NCI-H446 (cell line): ENCODE measurements at places on chromosomes 7 and 10.

DNA sequence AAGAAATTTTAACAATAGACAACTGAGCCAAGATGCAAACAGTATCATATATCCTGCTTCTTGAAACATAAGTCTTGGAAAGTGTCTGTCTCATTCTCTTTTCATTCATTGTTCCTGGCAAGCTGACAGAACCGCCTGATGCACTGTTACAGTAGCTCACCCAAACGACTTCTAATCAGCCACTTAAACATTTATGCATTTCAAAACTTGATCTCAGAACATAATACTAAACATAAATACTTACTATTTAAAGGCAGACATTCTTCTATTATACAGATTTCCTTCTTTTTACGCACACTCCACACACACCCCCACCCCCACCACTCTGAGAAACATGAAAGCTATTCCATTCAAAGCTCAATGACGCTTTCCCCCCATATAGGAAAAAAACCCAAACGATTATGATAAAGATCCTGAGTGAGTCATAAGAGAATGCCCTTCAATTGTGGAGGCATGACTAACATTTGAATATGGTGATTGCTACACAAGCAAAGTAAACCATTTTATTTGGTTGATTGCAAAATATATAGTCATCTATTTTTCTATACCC lies 30.5 kb downstream of the SHTN1 start:
- DNase-seq = peak; percentile 7

DNA sequence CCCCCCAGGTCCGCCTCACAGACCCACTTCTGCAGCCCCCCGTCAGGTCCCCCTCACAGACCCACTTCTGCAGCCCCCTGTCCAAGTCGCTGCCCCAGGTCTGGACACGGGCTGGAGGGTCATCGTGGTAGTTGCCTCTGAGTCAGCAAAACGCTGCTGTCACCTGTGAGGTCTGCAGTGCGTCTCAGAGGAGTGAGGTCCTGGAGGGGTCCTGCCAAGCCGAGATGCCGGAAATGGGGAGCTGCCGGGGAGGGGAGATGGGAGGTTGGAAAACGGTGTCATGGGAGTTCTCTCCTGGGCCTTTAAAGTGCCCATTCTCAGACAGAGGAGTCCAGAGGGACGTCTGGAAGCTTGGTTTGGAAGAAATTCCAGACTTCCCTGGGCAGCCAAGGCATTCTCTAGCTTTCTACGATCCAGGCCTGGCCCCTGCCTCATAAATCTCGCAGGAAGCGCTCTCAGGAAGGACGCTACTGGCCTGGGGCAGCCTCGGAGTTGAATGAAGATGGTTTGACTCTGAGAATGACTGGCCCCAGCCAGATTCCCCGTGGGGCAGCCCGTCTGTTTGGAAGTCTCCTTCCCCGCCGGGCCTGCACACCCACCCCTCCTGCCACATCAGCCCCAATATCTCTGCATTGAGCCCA lies 38.7 kb downstream of the CALML3 start:
- no peak for DNase-seq

DNA sequence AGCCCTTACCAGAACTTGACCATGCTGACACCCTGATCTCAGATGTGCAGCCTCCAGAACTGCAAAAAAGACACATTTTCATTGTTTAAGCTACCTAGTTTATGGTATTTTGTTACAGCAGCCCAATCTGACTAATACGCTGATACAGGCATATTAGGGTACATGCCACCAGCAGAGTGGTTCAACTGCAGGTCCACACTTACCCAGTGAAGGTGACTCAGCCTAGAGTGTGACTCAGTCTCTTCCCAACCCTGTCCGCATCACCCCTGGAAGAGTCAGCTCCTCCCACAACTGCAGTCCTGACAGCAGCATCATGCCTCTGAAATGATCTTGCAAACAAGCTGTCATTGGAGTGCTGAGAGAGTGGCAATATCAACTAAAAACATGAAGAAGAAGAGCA lies 30.8 kb upstream of the GOT1 start:
- DNase-seq = no peak

GRCh38 chr7:132377015-132377414 lies 199.3 kb downstream of the PLXNA4 start:
- no peak for DNase-seq

DNA sequence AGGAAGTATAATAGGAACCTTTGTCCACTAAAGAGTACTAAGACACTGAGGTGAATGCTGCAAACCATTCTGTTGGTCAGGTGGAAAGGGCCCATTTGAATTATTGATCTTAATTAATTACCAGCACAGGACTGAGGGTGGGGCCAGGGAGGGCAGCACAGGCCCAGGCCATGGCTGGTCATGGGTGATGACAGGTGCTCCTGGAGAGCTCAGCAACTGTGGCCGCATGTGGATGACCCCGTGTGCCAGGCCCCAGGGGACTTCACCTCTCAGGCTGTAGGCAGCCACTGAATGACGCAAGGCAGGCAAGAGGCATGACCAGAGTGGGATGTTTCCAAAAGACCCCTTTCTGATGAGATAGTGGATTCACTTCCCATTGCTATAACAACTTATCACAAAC lies 54.2 kb downstream of the HECW1 start:
- DNase-seq = no peak

DNA sequence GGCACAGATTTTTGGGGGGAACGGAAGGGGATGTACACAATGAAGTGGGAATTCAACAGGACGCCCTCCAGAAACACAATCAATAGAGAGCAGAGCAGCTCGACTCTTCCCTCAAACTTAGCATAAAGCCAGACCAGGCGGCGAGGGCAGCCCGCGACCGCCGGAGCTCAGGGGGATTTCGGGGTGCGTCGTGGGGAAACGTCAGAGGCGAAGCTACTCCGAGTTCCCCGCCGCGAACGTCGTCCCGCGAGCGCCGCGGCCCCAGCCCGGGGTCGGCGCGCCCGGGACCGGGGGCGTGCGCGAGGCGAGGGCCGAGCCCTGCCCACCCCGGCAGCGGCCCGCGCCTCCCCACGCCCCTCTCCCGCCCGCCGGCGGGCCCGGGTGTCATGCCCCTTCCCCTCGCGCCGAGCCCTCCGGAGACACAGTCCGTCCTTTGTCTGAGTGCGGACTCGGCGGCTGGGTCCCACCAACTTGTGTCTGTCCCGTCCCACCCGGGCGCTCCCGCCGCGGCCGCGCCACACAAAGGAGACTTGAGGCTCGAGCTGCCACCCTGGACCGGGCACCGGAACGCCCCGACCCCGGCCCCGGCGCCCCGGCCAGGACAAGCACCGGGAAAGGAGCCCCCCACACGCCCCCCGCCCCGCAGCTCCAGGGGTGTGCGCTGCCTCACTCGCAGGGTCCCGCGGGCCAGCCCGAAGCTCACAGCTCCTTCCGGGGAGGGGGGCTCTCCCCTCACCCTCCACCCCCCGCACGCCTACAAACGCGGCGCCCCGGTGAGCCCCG lies 634 bp downstream of the EZH2 start:
- DNase-seq = no peak

GRCh38 chr10:120584786-120585185 lies 127.8 kb downstream of the PLPP4 start:
- DNase-seq = no peak

DNA sequence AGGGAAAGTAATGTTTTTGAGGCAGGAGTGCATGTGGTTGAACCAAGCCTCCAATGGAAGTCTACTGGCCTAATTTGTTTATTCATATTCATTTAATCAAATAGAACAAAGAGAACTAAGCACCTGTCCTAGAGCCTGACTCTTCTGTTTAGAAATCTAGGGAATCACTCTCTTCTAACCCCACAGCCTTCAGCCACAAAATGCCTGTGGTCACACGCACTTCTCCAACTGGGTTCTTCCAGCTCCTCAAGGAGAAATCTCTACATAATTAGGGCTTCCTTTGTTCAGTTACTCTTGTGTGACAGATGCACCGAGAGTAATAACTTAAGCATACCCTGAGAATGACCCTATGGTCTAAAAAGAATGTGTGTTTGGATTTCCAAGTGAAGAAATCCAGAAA lies 133.7 kb upstream of the NAMPT start:
- DNase-seq = no peak

- DNase-seq = no peak
Measured at GRCh38 chr10:74056050-74056818, 58.3 kb downstream of the VCL start.

- no peak for DNase-seq
Measured at GRCh38 chr10:130455791-130456190, 319.6 kb downstream of the GLRX3 start.

- DNase-seq = no peak
Measured at GRCh38 chr7:12861070-12861469, 173.6 kb downstream of the ARL4A start.

- no peak for DNase-seq
Measured at GRCh38 chr10:12568391-12569009, 219.2 kb downstream of the CAMK1D start.

- DNase-seq = no peak
Measured at GRCh38 chr10:29877793-29878491, 181.4 kb downstream of the JCAD start.

- no peak for DNase-seq
Measured at GRCh38 chr7:5274441-5274840, 8.3 kb upstream of the SLC29A4 start.

GRCh38 chr10:52742731-52743130 lies 29.9 kb downstream of the MBL2 start:
- no peak for DNase-seq

DNA sequence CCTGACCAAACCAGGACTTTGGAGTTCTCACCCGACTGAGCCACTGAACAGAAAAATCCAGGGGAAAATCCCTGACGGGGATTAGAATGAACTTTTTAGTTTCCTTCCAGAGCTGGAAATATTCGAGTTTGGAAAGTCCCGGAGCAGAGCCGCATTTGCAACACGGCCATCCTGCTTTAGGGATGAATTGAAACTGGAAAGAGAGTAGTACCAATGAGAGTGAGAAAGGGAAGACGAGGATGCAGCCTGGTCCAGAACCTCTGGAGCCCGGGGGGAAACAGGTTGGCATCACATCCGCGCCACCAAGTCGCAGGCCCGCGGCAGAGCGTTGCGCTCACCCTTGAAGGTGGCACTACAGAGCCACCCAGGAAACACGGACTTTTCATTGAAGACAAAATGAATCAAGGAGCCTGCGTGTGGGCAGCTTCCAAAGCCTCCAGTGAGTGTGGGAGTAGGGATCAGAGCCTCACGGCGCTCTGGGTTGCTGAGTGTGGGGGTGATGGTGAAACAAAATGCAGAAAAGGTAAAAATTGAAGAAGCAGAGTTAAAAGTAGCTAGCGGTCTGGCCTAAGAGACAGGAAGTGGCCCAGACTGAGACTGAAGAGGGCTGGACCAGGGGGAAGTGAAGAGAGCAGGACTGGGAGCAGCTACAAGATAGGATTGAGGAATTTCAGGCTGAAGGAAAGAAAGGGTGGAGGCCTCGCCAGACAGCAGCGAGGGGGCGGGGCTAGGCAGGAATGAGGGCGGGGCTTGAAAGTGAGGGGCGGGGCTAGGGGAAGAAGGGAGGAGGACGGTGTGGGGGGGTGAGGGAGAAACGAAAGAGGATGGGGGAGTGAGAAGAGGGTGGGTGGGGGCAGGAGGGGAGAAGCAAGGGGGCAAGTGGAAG lies 1.8 kb downstream of the SMURF1 start:
- peak; percentile 8 for DNase-seq

DNA sequence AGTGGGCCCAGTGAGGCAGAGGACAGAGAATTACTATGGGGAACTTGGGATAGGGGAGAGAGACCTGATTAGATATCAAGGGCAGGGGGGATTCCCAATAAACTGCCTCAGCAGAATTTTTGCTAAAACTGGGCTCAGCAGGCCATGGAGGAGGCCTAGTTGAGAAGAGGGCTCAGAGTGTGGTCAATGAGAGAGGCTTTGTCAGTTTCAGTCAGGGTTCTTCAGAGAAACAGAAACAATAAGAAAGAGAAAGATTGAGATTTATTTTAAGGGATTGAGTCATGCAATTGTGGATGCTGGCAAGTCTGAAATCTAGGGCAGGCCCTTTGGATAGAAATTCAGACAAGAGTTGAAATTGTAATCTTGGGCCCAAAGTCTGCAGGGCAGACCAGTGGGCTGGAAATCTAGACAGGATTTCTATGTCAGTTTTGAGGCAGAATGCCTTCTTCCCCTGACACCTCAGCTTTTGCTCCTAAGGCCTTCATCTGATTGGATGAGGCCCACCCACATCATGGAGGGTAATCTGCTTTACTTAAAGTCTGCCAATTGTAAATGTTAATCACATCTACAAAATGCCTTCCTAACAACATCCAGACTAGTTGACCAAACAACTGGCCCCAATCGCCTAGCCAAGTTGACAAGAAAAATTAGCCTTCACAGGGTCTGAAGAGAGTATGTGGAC lies 33.5 kb upstream of the CCSER2 start:
- DNase-seq = no peak

- no peak for DNase-seq
Measured at GRCh38 chr7:142345811-142346210, 88.0 kb upstream of the PRSS58 start.

GRCh38 chr10:74084955-74085354 lies 65.7 kb downstream of the AP3M1 start:
- DNase-seq = no peak

GRCh38 chr10:2980791-2981360 lies 86.5 kb upstream of the PFKP start:
- no peak for DNase-seq

DNA sequence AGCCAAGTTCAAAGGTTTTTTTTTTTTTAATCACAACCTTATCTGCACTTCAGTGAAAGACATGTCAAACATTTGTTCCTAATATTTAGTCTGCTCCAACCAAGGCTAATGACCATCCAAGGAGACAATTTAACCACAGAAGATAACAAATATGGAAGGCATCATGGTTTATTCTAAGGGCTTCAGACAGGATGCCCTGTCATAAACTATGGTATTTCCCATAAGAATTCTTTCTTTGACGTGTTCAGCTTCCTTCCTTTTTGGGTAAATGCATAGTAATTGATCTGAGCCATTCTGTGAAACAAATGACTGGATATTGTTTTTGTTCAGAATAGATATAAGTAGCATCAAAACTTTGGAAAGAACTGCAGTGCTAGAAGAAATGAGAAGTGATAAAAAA lies 326.5 kb upstream of the AOAH start:
- DNase-seq = no peak

GRCh38 chr7:158124671-158125079 lies 462.9 kb downstream of the PTPRN2 start:
- DNase-seq = no peak

DNA sequence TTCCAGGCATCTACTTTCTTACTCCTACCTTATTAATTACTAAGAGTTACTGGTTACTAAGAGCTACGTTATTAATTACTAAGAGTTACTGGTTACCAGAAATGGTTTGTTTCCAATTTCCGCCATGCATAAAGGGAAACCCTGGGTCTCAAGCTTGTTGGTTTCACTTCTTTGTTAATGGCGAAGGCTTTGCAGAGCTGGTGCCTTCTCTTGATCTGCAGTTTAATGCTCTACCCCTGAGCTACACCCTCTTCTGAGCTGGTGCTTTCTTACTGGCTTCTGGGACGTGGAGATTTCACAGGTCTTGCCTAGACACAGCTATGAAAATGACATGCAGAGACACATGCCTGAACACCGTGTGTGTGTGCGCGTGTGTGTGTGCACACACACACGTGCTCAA lies 560 bp downstream of the CPA4 start:
- DNase-seq = no peak
